ENCODE measurements at places on chromosomes 5 and 9.

DNA sequence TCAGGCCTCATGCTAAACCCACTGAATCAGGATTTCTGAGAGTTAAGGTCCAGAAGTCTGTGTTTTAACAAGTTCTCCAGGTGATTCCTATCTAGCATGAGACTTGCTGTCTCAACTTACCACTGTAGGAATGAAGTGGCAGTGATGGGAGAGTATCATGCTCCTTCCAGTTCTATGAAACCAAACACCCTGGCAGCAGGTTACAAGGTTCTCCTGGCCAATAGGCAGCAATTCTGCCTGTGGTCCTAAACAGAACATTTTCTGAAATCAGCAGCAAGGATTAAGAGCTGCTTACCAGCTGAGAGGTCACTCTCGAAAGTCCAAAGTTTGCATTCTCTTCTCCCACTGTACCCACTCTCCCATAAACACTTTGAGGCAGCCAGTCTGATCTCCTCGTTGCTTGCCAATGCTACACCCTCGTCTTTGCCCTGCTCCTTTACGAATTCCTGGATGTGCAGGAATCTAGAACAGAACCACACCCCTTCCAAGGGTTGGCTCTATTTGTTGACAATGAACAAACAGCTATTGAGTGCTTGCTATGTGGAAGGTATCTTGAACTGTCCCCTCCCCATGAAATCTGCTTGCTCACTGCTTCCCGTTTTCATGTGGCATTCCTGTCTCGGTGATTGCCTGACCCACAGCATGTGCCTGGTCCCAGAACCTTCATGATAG, 100.5 kb downstream of the TMEM174 start:
- no peak for DNase-seq

- DNase-seq, result no peak
These were observed 31.1 kb upstream of the ANKRD18A start for GRCh38 chr9:38651400-38652042.

DNA sequence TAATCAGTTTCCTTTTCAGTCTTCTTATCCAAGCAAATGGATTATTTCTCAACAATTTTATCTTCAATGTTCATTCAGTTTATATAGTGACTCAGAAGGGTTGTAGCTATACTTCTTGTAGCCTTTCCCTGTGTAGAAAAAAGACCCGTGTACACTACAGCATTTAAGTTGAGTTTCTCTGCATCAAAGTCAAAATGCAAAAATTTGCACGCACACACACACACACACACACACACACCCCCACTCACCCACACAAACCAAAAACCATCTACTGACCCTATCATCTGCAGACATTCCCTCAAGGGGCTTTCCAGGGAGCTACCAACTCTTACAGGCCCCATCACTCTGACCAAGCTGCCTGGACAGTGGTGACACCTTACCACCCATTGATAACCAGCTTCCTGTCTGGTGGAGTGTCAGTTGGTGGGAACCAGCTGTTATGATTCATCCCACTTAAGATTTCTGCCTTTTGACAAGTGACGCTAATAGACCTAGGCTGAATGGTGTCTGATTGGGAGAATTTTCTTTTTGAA, 12.2 kb upstream of the ELL2 start:
- DNase-seq, result no peak

DNA sequence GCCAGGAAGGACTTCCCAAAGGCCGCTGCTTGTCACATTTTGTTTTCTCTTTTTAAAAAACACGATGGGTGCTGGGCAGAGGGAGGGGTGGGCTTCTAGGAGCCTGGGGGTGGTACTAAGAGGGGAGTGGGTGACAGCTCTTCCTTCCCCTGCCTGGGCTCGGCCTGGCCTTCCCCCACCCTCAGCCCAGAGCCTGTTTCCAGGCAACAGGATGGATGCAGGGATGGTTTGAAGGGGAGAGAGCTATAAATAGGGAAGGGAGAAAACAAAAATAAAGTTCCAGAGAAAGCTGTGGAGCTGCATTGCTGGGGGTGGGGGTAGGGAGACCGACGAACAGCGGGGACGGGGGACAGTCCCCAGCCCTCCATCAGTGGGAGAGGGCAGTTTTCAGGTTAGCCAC, 6.6 kb upstream of the GPRIN1 start:
- no peak for DNase-seq

DNA sequence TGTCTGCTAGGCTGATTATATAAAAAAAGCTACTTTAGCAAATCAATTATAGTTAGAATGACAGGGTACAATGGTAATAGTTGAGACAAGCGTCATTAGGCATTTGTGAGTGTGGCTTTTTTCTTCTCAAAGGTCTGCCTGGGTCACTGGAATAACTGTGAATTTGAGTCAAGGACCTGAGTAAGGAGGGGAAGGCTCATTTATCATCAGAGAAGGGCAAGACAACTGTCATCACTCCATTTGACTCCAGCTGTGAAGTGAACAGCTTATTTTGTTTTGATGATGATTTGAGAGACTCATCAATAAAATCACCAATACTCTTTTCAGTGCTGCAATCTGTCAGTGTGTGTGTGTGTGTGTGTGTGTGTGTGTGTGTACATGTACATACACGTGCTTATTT, 118.6 kb downstream of the MAT2B start:
- DNase-seq, result no peak

DNA sequence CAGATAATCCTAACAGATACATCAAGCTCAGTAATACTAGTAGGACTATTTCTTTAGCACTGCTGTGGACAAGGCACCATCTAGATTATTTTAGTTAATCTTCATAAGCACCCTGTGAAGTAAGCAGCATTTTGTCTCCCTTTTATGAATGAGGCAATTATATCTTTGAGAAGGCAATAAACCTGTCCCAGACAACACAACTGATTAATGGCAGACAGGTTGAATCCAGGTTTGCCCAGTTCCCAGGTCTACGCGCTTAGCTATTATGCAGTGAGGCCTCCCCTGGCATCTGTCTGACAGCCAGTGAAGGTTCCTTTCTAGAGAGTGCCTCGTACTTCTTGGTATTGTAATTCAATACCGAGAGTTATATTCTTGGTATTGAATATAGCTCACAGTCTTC, 9.7 kb upstream of the LVRN start:
- no peak for DNase-seq

DNA sequence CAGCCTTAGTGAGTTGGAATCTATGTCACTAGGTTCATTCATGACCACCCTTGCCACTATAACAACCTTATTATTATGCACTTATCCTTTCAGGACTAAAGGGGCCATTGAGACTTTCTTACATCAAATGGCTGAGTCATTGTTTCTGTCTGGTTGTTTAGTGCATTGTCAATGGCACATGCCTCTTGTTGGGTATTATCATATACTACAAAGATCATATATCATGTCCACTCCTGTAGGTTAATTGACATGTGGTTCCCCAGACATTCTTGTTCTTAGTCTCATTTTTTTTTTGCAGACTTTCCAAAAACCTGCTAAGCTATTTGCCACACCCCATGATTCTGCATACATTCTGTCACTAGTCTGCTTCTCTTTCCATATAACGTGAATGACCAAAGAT, 66.7 kb upstream of the PRDM9 start:
- no peak for DNase-seq

GRCh38 chr9:14186096-14186495, 127.8 kb downstream of the NFIB start:
- no peak for DNase-seq

DNA sequence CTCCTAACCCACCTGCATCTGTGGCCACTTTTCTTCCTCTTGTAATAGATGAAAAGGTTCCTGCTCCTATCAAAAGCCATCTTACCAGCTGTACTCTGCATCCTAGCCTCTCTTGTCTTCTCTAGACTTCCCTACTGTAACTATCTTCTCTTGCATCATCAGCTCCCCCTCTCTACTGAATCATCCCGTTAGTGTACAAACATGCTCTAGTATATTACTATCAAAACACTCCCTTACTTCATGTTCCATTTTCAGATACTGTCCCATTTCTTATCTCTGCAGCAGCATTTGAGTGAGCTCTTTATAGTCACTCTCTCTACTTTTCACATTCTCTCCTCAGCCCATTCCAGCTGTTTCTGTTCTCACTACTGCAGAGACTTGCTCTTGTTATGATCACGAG, 2.8 kb downstream of the SRA1 start:
- DNase-seq, result no peak

- no peak for DNase-seq
These were observed 74.1 kb downstream of the PSAT1 start for GRCh38 chr9:78370991-78371390.

DNA sequence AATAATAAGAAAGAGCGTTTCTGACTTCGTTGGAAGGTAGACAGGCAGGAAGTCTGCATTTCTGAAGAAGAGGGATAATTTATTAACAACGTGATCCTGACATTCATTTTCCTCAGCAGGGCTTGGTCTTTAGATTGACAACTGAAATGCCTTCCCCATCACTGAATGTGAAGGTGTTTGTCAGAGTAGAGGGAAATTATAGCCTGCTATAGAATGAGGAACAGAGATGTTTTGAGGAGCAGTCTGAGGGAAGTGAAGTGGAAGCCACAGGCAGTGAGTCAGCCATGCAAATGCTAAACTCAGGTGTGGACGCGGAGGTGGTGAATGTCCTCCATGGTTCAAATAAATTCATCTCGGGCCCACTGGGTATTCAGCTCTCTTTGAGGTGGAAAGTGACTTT, 30.5 kb downstream of the C7 start:
- DNase-seq, result no peak

GRCh38 chr9:130741831-130742449, 48.4 kb downstream of the EXOSC2 start:
- no peak for DNase-seq

DNA sequence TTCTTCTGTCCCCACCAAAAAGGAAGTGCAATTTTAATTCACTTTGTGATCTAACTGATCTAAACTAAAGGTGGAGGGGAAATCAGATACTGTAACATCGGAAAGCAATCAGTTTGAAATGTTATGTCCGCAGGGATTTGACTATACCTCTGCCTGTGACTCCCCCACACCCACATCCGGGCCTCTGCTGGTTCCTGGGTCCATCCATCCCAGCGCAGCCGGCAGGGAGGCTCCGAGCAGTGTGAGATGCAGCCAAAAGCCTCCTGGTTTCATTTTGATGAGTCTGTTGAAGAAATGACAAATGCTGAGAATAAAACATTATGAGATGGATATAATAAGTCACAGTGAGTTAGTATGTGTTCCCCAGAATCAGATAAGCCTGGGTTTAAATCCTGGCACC, 8.6 kb downstream of the FSTL4 start:
- no peak for DNase-seq

DNA sequence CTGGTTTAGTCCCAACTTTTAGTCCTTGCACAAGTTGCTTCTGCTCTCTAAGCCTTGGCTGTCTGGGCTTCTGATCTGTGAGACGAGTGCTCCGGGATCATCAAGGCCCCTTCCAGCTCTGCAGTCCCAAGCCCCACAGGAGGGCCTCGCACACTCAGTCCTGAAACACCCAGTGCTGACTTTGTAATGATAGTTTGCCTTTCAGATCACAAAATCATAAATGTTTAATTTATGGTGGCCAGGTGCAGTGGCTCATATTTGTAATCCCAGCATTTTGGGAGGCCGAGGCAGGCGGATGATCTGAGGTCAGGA, 95.9 kb upstream of the SLC25A48 start:
- DNase-seq, result no peak

GRCh38 chr9:32823101-32823500, 39.8 kb downstream of the TMEM215 start:
- no peak for DNase-seq

GRCh38 chr5:143759396-143760130, 52.4 kb upstream of the HMHB1 start:
- DNase-seq, result no peak

DNA sequence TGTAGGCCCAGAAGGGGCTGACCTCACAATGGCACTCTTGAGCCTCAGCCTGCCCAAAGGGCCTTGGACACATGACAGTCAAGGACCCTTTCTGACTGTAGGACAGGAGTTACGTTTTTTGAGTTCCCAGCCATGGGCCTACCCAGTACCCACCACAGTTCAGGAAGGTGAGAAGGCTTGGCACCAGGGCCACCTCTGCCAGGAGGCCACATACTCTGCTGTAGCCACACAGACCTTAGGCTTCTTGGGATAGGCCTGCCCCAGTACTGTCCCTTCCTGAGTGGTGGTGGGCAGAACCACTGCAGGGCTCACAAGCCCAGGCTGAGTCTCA, 12.8 kb downstream of the PDLIM4 start:
- no peak for DNase-seq

DNA sequence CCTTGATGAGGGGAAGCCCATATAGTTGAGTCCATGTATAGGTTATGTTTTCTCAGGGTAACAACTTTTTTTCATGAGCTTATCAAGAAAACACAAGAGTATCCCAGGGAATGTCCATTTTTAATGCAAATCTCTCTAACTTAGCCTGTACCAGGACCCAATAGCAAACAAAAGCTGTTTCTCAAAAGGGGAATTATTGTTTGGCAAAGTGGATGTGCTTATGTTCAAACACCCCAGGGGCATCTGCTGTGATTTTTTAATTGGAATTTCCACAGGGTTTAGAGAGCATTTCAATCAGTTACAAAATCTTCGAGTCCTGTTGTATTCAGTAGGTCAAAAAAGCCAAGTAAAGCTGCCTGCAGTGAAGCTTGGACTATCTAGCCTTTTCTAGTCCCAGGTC, 33.4 kb upstream of the CSNK1G3 start:
- DNase-seq, result no peak

DNA sequence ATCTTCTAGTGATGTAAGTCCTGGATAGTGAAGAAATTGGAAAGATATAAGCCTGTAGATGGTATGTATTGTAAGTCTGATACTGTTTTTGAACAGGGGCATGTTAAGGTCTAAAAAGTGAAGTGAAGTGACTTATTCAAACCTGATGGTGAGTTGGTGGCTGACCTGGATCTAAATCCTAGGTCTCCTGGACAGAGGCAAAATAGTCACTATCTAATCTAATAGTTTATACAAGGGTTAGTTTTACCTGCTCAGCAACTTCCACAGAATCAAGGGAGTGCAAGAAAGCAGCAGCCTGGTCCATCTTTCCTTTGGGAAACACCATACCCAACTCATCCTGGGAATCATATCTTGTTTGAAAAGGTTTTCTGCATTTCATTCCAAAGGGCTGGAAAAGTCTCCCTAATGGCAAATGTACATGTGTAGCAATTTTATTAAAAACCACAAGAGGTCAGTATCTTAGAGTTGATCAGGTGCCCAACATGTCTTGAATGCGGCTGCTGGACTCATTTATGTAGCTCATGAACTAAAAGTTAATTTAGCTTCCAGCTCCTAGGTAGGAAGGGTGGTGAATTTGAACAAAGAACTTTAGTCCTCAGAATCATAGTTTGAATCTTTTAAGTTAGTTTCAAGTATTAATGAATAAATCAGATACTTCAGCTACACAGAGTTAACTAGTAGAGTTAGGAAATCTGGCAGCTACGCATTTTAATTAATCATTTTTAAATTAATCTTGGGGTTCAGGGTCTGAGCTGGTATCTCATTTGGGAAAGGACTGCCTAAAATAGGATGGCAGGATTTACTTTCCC, 26.0 kb downstream of the SKP2 start:
- DNase-seq, result no peak

GRCh38 chr5:142499591-142500226, 174.9 kb upstream of the SPRY4 start:
- DNase-seq, result no peak

GRCh38 chr5:4345850-4346249, 750.2 kb downstream of the IRX1 start:
- DNase-seq, result no peak

Measured in T follicular helper cell (primary cell).